Colonic mucosa (tissue), 4 donors: ENCODE measurements at places on chromosomes 12 and 14. TPM values are rescaled to one million over a fixed set of nuclear protein-coding genes. Genes with fewer than 3 reads are reported as not detected.

DNA sequence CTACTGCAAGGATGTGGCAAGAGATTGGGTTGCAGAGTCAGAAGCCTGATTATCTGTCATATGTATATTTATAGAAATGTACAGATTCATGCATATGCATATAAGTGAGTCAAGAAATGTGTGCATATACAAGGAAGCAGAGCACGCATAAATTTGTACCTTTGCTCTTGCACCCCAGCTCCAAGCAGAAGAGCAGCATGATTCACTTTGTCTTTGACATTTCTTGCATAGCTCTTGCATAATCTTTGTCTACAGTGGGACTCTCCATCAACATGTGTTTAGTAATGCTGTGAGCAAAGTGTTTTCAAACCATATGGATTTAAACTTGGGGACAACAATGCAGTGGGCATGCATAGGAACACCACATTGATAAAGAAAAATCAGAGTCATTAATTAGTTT lies 330.7 kb upstream of the DCN start:
- DNase-seq: no peak

GRCh38 chr14:104360501-104360900 lies 219.1 kb upstream of the C14orf180 start:
- no peak for DNase-seq

DNA sequence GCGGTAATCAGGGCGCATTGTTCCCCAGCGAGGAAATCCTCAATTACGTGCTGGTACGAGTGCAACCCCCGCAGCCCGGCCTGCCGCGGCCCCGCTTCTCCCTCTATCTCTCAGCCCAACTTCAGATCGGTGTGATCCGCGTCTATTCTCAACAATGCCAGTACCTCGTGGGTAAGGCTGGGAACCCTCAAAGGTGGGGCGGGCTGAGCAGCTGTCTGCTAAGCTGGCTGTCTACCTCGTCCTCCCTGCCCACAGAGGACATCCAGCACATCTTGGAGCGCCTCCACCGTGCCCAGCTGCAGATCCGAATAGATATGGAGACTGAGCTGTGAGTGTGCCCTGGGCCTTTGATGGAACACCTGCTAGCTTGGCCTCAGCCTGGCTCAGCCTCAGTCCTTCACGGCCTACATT lies 996 bp downstream of the REC8 start:
- DNase-seq: no peak

- no peak for DNase-seq
Observed at GRCh38 chr12:46770501-46771183, 55.2 kb downstream of the SLC38A4 start.

GRCh38 chr14:95437715-95438114 lies 78.7 kb downstream of the SYNE3 start:
- DNase-seq: no peak

GRCh38 chr14:69701857-69702256 lies 65.1 kb upstream of the SRSF5 start:
- no peak for DNase-seq

DNA sequence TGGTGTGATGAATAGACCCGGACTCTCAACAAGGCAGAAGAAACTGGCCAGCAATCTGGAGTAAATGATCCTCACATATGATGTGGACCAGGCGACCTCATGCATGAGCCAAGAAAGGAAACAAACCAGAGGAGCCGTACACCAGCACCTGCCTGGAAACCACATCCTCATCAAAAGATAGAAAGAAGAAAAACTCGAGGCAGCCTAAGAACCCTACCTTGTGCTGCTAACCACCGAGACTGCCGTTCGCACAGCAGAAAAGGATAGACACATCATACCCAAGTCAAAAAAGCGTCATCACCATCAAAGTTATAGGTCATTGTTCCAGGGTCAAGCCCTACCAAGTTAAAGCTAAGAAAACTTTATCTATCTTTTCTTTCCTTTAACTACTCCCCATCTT lies 66.7 kb downstream of the RESF1 start:
- DNase-seq: no peak

DNA sequence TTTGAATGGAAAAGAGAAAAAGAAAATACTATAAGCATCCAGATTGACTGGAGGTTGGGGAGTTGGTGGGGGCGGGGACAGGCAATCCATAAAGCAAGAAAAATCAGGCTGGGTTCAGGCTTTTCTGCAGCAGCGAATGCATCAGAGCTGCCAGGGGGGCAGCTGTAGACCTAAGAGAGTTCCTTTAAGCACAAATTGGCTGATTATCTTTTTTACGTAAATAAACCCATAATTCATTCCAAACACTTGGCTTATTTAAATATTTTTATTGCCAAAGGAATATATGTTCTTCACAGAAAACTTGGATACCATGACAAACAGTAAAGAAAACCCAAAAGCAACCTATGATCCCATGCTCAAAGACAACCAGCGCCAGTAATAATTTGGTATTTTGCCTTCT lies 10.2 kb downstream of the BDKRB2 start:
- DNase-seq: no peak

DNA sequence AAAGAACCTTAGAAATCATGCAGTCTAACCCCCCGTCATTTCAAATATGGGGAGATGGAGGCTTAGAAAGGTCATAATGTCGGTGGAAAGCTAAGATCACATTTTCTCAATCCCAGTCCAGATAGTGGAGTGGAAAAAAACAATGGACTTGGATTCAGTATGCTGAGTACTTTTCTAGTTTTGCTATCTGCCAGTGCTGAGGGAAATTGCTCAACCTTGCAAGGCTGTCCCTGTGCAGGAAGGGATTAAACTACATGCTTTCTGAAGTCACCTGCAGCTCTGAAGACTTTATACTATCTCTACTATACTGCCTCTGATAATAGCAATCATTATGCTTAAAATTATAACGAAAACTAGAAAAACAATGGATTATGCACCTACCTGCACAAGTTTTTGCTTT lies 272.8 kb downstream of the LRIG3 start:
- no peak for DNase-seq

DNA sequence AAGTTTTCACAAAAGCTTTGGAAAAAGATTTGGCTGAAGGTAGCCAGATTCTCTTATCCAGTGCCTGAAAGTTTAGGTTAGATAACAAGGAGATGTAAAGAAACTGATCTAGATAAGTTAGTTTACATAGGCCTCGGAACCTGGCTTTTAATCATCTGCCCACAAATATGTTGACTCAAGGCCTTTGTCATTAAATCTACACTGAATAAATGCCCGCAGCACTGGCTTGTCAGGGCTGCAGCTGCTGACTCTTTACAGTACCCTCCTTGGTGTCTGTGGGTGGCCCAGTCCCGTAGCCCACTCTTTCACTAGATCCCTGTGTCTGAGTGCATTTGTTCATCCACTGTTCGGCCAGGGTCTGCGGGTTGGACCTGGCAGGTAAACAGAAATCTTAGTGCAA lies 58.0 kb downstream of the TMEM116 start:
- no peak for DNase-seq

DNA sequence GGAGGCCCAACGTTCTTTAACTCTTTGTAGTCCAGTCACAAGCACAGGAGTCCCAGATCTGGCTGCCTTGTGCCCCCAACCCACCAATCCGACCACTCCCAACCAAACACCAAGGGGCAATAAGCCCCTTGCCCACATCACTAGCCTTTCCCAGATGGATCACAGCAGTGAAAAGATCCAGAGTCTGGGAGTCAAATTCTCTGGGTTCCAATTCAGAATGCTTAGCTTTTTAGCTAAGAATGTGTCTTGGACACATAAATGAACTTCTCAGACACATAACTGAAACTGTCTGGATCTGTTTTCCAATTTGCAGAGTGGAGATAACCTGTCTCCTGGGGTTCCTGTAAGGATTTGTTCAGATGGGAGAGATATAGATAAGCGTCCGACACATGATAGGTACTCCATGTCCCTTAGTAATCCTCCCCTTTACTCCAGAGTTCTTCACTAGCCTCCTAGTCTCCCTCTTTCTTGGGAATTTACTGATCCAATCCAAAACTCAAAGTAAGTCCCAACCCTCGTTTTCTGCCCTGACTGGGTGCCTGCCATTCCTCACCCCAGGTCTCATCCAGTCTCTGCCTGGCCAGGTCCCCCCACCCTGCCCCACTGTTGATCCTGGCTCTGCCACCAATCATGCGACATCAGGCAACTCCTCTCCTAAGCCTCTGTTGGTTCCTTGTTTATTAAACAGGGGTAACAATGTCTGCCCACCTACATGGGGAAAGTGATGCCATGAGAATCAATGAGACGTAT lies 439 bp upstream of the TNFRSF1A start:
- no peak for DNase-seq

- no peak for DNase-seq
Observed at GRCh38 chr12:95989504-95990123, 6.5 kb downstream of the HAL start.

GRCh38 chr14:79826362-79826761 lies 384.9 kb downstream of the DIO2 start:
- DNase-seq: no peak

- DNase-seq: no peak
Observed at GRCh38 chr12:39420043-39420442, 22.9 kb downstream of the KIF21A start.

DNA sequence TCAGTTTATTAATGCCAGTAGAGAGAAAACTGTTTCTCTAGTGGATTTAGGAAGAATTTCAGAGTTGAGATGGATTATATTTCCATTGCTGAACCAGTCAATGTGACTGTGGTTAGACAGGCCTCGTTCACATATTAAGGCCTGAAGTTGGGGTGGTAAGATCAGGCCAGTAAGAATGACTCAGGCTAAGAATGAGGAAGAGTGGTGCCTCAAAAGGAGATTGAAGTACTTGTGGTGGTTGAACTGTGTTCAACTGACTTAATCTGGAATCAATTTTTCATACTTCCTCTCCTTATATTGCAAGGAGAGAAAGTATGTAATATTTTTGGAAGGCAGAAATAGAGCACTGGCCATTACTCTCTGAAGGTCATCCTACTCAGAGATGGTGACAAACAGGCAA lies 37.8 kb upstream of the ATF7IP start:
- no peak for DNase-seq

DNA sequence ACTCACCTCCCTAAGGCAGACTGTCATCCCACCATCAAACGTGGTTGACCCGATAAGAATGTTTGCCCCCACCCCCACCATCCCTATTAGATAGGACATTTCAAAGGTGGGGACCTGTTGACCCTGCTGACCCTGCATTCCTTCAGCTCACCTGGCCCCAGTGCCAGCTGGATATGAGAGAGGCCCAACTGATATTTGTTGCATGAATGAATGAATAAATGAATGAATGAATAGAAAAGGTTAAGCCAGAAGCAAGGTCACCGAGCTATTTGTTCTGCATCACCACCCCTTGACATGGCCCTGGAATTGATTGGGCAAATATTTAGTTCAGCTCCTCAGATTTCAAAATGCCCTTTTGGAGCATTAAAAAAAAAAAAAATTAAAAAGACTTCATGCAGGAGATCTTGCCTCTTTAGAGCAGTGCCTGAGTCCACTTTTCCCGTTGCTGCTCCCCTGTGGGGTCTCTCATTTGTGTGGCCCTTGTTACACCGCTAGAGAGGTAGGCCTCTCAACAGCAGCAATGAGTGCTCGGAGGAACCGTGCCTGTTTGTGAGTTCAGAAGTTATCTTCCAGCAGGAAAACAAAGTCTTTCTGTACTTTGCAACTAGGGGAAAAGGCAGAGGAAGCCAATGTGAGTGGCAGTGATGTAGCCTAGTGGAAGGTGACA lies 8.5 kb upstream of the SERPINA5 start:
- no peak for DNase-seq

DNA sequence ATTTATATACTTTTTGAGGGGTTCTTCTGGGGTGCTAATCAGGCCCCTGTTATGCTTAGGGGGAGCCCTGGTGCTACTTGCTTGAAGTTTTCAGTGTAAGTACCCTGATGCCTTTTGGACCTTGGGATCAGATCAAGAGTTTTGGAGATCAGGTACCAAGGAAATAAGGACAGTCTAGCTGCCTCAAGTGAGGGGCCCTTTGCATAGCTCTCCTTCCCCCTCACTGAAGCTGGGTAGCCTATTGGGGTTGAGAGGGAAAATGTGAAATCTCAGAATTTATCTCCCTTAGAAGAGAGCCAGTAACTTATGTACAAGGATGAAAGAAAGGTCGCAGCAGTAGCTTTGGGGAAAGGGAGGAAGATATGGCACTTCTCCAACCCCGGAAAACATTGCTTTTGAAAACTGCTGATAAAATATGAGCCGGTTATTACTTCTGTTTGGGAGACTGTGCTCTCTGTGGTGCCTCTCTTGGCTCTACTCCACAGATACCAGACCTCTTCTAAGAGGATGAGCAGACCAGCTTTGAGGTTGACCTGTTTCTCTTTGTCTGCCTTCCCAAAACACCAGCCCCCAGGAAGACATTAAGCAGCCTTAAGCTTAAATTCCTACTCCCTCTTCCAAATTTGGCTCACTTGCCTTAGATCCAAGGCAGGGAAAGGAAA lies 8.8 kb upstream of the AMHR2 start:
- DNase-seq: no peak

Gene RGS6
- 0.45 TPM for total RNA-seq

Gene KLRC1
- 1.0 TPM for total RNA-seq

Gene KERA
- total RNA-seq: not detected

Gene PAN2
- total RNA-seq: 48.1 TPM
